ENCODE measurements at places on chromosomes 6 and 20. TPM values are rescaled to one million over a fixed set of nuclear protein-coding genes. Genes with fewer than 3 reads are reported as not detected.
A peak's percentile ranks its signal among the peaks of the same experiment; 100 is the strongest.

PHACTR2 gene
- 20.5 TPM for total RNA-seq

- DNase-seq = no peak
Measured at GRCh38 chr6:111361648-111362047, 121.4 kb downstream of the REV3L start.

GRCh38 chr20:11012975-11013374 is 339.2 kb upstream of the JAG1 start:
- DNase-seq = no peak

PLN gene
- not detected for total RNA-seq

MATN4 gene
- total RNA-seq = 0.11 TPM

GRCh38 chr6:27161946-27162603 is 85.4 kb upstream of the PRSS16 start:
- no peak for DNase-seq

RBPJL gene
- not detected for total RNA-seq

DNA sequence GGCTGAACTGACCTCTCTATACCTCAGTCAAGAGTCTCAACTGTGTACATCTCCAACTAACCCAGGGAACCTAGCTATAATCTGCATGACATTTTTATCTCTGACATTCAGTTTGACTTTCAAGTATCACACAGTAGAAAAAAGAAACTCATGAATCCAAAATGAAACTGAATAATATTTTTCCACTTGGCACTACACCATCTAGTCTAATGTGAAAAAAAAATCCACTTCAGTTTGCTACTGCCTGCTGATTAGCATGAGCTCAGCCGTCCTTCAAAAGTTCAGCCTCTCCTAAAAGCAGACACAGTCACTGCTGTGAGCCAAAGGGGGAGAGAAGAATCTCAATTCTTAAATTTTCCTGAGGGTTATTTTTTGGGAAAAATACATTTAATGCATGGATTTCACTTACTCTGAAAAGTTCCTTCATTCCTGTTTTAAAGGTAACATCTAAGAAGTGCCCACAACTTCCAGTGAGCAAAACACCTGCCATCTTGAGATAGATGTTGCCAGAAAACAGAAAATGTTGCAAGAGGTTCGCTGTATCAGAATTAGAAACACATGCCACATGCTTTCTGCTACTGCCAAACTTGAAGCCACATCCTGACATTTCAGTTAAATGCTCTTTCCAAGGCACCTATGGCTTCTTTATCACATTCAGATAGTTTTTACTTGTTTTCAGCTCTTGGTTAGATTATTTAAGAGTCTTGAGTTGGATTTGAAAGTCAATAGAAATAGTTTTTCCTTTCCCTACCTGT is 95.4 kb downstream of the MKKS start:
- DNase-seq = no peak

DNA sequence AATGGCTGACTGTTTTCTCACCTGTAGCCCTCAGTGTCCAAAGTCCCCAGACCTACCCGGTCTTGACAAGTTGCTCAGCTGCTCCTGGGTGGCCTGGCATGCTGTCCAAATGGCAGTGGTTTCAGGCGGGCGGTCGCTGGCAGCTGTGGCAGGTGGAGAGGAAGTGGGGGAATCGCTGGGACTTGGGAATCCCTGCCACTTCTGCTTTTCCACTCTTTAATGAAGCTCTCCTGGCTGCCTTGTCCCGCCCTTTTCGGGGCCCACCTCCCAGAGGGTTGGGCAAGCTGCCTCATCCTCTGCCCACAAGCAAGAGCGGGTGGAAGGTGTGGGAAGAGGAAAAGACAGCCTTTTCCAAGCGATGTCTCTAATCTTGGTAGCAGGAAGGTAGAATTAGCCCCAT is at the start of gene OCSTAMP:
Gene OCSTAMP, minus strand, starts transcription at position 194 of the 400 bp plus-strand sequence. Its CDS starts 94 bp downstream, at position 100.
- DNase-seq = peak; percentile 39

DNA sequence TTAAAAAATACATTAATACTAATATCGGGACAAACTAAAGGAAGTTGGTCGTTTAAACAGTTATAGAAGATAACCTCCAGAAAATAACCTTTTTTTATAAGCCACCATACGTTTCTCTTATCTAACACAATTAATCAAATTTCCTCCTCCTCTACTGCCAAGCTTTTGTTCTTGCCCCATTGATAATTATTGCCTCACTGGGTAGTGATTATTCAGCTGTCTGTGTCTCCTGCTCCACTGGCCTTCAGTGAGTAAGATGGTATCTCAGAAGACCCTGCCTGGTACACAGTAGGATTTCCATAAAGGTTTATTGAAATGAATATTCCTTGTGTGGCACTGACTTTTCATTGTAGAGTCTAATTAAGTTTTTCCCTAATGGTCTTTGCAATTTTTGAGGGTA is 165.5 kb upstream of the SCGN start:
- no peak for DNase-seq

DNA sequence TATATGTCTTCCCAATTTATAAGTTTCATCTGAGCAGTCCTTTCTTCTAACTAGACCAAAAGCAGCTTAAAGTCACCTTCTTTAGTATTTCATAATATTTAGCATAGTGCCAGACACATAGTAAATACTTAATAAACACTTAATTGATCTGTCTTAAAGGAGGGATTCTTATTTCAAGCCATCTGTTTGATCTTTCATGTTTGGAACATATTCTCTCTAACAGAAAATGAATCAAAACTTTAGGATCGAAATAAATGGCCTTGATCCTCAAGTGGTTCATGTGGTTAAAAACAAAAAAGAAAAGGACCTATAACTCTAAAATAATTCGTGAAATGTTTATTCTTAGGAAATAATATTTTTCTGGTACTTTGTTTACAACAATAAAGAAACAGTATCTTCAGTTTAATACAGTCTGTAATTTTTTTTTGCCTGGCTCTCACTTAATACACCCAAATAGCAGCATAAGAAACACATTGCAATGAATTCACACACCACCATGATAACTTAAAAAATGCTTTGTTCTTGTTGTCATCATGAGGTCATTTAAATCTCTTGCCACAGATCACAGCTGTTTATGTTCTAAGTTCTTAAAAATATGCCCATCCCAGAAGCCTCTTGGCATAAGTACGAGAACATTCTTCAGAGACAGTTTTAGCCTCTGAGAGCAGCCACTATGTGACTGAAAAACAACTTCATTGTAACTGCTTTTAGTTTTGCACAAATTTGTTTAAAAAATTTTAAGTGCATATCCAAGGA is 48.1 kb downstream of the ESF1 start:
- no peak for DNase-seq

DNA sequence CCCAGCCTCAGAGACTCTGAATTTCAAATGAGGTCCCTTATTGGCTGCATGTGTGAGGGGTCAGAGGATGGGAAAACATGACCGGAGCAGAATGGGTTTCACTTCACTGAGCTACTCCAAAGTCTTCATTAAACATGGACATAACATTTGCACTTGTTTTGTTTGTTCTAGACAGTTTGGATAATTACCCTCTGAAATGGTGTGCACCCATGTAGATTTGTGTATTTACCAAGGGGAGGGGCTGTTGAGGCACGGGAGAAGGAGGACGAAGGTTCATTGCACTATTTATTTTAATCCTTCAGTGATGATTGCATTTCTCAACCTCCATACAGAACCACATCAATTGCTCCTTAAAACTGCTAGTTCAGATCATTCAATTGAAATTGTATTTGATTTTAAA is 364.2 kb downstream of the TFAP2B start:
- DNase-seq = no peak

GRCh38 chr6:27679308-27679963 is 206.5 kb upstream of the ZNF184 start:
- no peak for DNase-seq

GRCh38 chr6:20025681-20026080 is 186.6 kb downstream of the MBOAT1 start:
- no peak for DNase-seq

TAF4 gene
- total RNA-seq = 22.0 TPM

GRCh38 chr6:111711476-111711875 is 105.8 kb upstream of the TRAF3IP2 start:
- no peak for DNase-seq

- DNase-seq = no peak
Measured at GRCh38 chr20:61024390-61024789, 227.7 kb upstream of the CDH4 start.

DNA sequence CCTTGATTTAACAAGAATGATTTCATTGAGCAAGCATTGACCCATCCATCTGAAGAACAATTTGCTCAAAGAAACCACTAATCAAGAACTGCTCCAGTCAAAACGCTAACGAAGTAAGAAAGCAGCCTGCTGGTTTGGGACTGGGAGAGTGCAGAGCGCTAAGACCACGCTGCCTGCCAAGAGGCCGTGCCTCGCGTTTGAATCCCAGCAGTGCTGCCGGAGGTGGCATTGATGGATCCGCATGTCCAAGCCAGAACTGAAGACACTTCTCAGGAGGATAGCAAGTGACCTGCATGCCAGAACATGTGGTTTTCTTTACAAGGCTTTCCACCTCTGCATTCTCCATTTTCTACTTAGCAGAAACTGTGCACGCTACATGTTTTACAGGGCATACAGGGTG is 105.2 kb upstream of the FOXC1 start:
- DNase-seq = no peak

THBD gene
- total RNA-seq = not detected

DNA sequence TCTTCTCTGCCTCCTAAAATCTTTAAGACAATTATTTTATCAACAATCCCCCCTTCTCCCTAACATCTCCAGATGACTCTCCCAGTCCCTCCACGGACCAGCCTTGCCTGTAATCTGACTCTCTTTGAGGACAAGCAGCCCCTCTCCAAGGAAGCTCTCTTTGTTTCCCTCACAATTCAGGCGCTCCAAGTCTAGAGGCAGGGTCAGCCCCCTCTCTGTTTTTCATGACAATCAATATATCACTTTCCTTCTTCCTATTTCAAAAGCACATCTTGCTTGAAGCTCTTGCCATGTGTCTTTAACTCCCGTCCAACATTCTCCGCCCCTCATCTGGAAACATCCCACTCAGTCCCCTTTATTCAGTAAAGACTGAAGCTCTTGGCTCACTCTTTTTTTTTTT is 393.4 kb upstream of the SULF2 start:
- no peak for DNase-seq

C6orf58 gene
- total RNA-seq = not detected

All from activated naive CD4-positive, alpha-beta T cell treated with anti-CD3 and anti-CD28 coated beads, Interleukin-2, amount 50 U/mL, for 72 hours (primary cell).